ENCODE measurements at places on chromosomes 7 and 10. TPM values are rescaled to one million over a fixed set of nuclear protein-coding genes. Genes with fewer than 3 reads are reported as not detected.

Gene ADRA2A
- 2.3 TPM for polyA plus RNA-seq

Gene CUZD1
- polyA plus RNA-seq, result 2.2 TPM

Gene PRSS1
- not detected for polyA plus RNA-seq

Gene PIP
- polyA plus RNA-seq, result not detected

DNA sequence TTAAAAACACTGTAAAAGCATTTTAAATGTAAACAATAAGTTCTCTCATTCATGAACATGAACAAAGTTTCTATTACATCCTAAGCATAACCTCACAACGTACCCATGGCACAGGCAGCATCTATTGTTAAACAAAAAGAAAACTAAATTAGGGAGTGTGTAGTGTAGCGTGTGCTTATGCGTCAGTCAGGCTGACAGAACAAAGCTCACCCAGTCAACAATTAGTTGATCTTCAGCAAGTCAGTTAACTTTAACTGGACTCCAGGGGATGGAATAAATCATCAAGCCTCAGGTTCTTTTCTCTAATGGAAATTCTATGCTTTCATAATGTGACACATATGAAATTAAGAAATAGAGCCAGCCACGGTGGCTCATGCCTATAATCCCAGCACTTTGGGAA is 91.6 kb upstream of the ODAD2 start:
- no peak for DNase-seq

DNA sequence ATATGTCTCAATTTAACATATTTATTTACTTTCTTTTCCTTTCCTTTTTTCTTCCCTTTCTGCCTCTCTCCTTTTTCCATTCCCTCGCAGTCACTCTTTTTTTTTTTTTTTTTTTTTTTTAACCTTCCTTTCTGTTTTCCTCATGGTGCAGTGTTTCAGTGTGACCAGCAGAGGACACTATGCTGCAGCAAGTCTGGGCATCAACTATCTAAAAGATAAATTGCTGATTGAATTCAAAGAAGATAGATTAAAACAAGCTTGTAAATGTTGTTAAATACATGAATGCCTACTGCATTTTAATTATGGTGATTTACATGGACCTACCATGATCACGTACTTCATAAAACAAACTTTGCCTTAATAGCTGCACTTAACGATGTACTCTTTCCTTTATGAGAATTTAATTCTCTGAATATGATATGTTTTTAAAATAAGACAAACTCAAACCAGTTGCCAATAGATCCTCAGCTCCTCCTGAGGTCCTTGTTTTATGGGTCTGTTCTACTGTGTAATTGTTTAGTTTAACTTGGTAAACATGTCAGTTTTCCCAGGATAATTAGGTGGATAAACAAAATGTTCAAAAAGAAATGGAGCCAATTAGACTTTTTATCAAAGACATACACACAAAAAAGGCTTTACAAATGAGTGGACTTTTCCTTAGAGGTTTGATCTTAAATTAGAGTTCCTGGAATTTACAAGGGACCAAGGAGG is 101.0 kb upstream of the AGR3 start:
- peak; percentile 22 for DNase-seq

- DNase-seq, result no peak
These were observed 15.4 kb downstream of the YWHAG start for GRCh38 chr7:76343294-76343930.

DNA sequence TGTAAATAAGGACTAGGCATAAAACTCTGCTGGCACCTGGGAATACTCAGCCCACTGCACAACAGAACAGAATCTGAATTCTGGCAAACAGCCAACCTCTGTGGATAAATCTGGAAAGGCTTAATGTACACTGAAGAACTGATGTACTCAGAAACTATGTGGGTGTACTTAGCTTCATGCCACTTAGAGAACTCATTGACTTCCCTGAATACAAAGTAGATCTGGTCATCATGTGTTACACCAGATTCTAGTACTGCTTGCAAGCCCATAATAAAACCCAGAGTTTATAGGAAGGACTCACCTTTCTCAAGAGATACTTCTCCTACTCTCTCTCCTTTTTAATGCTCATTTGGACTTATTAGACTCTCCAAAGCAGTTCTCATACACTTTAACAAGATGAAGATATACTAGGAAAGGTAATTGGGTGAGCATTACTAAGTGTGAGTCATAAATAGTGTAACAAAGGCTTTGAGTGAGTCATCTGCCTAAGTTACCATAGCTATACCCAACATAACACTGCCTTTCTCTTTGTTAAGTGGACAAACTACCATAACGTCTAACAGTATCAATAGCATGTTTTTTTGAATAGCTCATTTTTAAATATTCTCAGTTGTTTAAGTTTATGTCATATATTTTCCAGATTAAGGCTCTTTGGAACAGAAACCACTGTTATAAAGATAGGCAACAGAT is 309.1 kb downstream of the MDFIC start:
- peak; percentile 3 for DNase-seq

DNA sequence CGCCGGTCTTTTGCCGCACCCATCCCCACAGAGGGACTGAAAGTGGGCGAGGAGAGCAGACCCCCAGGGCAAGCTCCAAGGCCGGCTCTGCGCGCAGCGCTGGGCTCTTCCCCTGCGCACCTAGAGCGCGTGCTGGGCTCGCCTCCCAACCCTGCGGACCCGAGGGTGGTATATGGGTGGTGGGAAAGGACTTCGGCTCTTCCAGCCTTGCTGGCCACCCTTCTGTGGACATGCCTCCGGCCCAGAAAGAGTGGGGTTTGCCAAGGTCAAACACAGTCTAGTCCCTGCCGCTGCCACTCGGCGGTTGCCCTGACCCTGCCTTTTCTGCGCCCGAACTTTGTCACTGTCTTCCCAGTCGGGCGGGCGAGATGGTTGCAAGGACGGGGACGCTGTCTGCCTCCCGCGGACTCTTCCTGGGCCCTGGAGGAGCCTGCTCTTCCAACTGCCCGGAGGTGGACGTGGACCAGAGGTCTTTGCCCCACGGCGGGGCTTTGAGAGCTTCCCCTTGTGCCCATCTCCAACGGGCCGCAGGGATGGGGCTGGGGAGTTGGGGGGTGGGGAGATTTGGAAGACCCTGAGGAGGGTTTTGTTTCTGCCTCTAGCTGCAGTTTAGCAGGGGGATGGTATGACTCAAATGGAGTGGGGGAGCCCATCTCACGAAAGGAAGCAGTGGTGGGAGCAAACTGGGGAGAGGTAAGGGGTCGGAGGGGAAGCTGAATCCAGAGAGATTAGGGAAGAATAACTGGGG is 1.5 kb downstream of the ADCY1 start:
- DNase-seq, result no peak

DNA sequence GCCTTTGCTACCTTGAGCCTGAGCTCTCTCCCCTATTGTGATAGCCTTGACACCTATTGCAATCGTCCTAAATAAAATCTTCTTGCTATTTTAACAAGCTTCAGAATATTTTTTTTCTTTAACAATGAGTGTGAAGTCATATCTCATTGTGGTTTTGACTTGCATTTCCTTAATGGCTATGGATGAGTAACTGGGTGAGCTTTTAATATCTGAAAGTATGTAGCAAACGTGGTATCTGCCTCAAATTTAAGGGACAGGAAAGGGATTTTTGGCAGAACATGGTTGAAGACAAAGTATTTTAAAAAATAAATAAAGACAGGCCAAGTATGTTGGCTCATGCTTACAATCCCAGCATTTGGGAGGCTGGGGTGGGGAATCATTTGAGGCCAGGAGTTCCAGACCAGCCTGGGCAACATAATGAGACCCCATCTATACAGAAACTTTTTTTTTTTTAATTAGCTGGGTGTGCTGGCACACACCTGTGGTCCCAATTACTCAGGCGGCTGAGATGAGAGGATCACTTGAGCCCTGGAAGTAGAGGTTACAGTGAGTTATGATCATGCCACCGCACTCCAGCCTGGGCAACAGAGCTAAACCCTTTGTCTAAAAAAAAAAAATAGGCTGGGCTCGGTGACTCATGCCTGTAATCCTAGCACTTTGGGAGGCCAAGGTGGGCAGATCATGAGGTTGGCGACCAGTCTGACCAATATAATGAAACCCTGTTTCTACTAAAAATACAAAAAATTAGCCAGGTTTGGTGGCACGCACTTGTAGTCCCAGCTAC is 319.3 kb upstream of the NRP1 start:
- DNase-seq, result no peak
